ENCODE measurements at places on chromosomes 7 and 10. TPM values are rescaled to one million over a fixed set of nuclear protein-coding genes. Genes with fewer than 3 reads are reported as not detected.

- H3K27me3 ChIP-seq, result peaks cover 39% of the 10 kb centered on the region
- no peak overlapping the region for H3K27ac ChIP-seq
- H3K4me1 ChIP-seq, result no peaks in the 10 kb centered on the region
- DNase-seq, result no peak
Measured at GRCh38 chr10:97128516-97129154, 57.1 kb downstream of the SLIT1 start.

DNA sequence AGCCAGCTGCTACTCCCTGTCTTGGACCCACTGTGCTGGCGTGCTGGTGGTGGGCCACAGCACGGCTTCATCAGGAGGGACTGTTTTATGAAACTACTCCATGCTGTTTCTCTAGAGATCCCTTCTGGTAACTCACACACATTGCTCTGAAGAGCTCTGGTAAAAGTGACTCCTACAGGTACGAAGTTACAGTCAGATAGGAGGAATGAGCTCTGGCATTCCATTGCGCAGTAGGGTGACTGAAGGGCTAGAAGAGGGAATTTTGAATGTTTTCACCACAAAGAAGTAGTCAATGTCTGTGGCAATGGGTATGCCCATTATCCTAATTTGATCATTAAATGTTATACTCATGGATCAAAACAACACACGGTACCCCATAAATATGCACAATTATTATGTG is 609 bp downstream of the MAT1A start:
- no peaks in the 10 kb centered on the region for H3K36me3 ChIP-seq
- H3K27ac ChIP-seq, result no peak overlapping the region
- peaks cover 4% of the 10 kb centered on the region for H3K4me1 ChIP-seq
- H3K27me3 ChIP-seq, result peaks cover 45% of the 10 kb centered on the region
- H3K4me3 ChIP-seq, result no peak overlapping the region

DNA sequence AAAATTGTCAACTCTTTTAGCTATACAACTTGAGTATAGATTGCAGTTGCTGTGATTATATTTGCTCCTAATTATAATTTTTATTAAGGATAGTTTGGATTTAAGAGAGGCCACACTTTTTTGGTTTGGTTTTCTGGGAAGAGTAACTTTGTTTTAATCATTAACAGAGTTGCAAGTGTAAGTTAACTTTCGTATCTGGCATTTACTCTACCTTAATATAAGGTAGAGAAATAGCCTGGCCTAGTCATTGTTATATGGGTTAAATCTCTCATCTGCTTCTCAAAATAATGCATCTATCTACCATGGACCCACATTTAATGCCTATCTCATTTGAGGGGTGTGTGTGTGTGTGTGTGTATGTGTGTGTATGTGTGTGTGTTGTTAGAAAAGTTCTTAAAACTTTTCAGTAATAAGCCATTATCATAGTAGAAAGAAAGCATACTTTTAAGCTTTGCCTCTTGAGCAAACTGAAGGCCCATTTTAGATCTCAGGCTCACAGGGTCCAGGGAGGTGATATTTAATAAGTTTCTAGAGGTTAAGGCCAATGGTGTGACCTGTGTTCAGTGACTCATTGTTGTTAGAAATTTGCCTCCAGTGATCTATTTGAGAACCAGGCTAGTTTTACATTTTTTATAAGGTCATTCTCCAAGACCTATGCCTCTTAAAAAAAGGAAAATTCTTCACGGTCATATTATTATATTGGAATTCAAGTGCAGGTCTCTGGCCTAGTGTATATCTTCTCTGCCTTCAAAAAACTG is 10.9 kb upstream of the TEX47 start:
- H3K36me3 ChIP-seq, result no peaks in the 10 kb centered on the region
- H3K4me1 ChIP-seq, result no peaks in the 10 kb centered on the region
- no peak for DNase-seq
- H3K4me3 ChIP-seq, result no peak overlapping the region

DNA sequence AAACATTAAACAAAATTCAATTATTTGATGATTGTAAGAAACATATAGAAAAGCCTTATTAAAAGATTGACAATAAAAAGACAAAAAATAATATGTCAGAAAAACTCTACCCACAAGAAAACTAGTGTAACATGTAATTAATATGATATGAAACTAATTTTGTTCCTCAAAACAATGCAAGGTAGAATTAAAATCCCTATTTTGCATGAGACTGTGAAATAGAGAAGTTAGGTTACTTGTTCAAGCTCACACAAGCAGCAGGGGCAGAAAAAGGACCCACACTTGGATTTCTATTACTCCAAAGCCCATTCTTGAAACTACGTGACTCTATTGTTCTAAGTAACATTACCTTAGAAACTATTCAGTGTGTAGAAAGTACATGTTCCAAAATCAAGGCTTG is 96.4 kb downstream of the KCNMA1 start:
- no peak overlapping the region for H3K27ac ChIP-seq
- DNase-seq, result no peak
- H3K27me3 ChIP-seq, result no peaks in the 10 kb centered on the region
- H3K36me3 ChIP-seq, result peaks cover 10% of the 10 kb centered on the region

DNA sequence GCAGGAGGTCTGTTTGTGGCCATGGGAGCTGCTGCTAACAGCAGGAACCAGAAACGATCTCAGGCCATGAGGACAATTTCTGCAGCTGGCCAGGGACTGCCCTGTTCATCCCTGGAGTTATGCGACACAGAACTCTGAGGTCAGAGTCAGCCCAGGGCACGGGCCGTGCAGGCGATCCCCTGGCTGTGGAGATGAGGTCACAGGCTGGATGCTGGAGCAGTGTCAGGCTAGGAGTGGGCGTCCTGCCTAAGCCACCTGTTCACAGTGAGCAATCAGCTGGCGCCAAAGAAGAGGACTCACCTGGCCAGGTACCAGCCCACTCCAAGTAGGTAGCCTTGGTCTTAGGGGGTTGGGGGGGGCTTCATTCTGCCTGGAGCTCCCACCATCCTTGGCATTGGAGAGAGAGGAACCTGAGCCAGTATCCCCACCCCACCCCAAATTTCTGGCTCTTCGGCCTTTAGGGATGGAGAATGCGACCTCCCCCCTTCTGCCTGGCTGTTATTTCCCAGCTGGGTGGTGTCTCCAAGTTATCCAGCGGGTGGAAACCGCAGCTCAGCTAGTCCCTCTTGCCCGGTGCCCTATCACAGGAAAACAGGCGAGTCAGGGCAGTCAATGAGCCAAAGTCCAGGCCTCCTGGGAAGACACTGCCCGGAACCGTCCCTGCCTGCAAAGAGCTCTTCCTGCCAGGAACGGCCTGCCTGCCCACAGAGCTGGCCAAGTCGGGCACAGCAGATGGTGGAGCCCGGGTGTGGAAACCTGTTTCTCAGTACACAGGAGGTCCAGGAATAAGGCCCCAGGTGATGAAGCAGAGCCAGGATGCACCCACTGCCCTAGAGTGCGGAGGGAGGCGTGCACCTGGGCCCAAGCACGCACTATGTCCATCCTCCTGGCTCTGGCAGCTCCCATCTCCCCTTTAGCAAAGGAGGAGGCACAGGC is 1.8 kb upstream of the TTYH3 start:
- no peak overlapping the region for H3K27ac ChIP-seq
- no peaks in the 10 kb centered on the region for H3K27me3 ChIP-seq
- peaks cover 24% of the 10 kb centered on the region for H3K4me1 ChIP-seq
- H3K36me3 ChIP-seq, result no peaks in the 10 kb centered on the region
- H3K4me3 ChIP-seq, result no peak overlapping the region

DNA sequence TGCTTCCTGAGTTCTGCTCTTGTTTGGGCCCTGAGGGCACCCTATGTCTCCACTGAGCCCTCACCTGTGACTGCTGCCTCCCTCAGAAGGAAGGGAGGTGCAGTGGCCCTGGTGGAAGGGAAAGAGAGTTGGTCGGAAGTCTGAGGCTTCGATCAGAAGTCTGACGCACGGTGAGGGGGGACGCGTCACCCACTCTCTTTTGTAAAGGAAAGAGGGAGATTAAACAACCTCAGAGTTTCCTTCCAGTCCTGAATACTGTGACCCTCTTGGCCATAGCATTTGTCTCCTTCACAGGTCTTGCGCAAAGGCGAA is 31.4 kb upstream of the TRIM8 start:
- no peak overlapping the region for H3K4me3 ChIP-seq
- peaks cover 12% of the 10 kb centered on the region for H3K36me3 ChIP-seq
- no peaks in the 10 kb centered on the region for H3K27me3 ChIP-seq
- no peak for DNase-seq

DNA sequence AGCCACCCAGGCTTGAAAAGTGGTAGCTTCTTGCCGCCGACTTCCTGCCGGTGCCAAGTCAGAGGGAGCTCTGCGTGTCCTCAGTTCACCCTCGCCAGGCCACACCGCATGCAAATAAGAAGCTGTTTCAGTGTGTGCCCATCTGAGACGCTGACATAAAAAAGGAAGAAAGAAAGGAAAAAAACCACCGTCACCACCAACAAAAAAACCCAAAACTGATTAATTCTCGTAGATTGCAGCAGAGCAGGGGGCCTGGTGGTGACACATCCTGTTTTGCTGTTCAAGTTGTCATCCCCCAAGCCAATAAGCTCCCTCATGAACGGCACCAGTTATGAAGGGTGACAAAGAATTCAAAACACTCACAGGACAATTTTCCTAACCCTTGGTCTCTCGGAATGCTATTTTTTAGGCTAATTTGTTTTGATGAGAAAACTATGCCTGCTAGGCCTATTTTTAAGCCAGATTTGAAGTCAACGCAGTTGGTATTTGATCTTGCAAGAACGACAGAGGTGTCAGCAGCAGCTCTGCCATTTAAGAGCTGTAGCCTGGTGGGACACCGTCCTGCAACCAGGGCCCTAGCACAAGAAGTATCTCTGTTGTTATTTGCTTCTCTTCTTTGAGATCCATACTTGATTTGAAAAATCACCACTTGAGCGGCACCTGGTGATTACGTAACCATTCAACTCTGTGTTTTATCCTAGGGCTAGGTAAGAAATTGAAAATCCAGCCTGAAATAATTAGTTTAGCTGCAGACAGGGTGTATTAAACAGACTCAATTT is 145.6 kb downstream of the PFKFB3 start:
- H3K36me3 ChIP-seq, result no peaks in the 10 kb centered on the region
- peaks cover 9% of the 10 kb centered on the region for H3K4me1 ChIP-seq
- no peak for DNase-seq
- no peak overlapping the region for H3K27ac ChIP-seq
- H3K27me3 ChIP-seq, result no peaks in the 10 kb centered on the region

GRCh38 chr7:138072726-138073125 is 3.5 kb upstream of the AKR1D1 start:
- H3K27me3 ChIP-seq, result no peaks in the 10 kb centered on the region
- H3K4me1 ChIP-seq, result peaks cover 6% of the 10 kb centered on the region
- no peak overlapping the region for H3K4me3 ChIP-seq
- no peak overlapping the region for H3K27ac ChIP-seq

The CPVL gene
- total RNA-seq, result 10.7 TPM

The CALU gene
- total RNA-seq, result 193 TPM

The C1QL3 gene
- not detected for total RNA-seq

The NEUROD6 gene
- not detected for total RNA-seq

The TYSND1 gene
- total RNA-seq, result 20.9 TPM
